HuH-7.5 (cell line): ENCODE measurements at places on chromosomes 3 and 15.

GRCh38 chr3:48696601-48697000, 10.9 kb upstream of the NCKIPSD start:
- peak; percentile 3 for DNase-seq

DNA sequence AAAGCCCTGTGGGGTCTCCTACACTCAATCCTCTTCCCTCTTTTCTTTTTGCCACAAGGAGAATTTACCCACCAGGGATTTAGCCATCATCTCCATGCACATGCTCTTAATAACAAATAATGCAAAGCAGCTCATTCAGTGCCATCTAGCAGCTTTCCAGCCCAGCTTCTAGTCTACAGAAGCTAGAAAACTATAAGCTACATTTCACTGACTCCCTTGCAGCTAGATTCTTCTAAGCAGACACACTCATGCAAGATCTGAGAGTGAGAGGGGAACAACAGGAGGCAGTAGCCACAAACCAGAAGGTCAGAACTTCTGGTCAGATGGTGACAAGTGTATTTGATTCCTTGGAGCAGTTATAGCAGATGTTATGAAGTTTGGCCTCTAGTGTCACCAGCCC, 25.5 kb downstream of the OSBPL10 start:
- DNase-seq = no peak

DNA sequence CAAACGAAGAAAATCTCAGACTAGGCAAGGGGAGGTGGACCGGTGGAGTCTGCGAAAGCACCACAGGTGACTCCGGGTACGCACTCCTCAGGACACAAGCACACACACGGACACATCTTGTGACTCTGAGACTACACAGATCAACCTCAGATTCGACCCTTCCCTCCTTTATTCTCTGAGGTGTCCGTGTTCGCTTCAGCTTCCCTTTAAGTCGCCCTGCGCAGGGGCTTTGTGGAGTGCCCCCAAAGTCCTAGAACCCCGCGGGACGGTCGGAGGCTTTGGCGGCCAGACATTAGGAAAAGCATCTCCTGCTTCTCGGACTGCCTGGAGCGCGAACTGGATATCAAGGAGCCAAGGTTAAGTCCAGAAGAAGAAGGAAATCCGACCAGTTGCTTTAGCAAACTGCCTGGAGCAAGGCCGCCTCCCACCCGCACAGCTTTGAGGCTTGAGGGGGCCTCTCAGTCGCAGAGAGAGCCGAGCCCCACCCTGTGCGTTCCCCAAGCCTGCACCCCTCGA, 730 bp downstream of the DGKG start:
- DNase-seq = no peak

GRCh38 chr3:183285828-183286457, 32.9 kb downstream of the B3GNT5 start:
- peak; percentile 22 for DNase-seq

- DNase-seq = no peak
Observed at GRCh38 chr15:95872366-95872771, 458.1 kb upstream of the NR2F2 start.

DNA sequence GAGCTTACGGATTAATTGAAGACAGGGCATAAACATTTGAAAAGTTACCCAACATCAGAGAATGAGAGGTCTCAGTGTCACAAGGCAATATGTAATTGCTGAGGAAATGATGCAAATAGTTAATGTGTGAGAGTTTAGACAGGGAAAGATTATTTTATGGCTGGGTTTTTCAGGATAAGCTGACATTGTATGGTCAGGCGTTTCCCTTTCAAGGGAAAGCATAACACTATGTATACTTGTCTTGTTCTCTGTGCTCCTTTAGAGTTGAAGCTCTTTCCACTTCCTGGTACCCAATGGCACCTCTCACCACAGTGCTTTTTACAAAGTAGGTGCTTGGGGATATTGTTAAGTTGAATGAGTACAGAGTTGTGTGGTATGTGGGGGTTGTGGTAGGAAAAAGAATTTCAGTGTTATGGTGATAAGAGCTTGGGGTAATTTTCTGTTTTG, 19.9 kb downstream of the IQGAP1 start:
- no peak for DNase-seq

DNA sequence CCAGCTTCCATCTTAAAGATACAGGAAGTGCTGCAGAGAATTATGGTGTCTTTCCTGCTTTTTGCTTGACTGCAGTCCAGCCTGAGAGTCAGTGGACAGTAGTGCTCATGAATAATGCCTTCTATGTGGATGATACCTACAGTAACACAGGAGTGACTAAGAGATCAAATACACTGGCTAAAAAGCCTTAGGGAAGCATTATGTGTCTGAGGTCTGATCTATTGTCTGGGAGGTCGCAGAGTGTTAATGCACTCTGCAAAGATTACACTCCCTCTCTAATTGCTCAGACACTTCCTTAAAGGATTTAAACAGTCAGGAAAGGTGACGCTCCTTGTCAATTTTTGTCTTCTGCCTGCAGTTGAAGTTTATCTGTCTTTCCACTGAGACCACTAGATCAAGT, 183.6 kb downstream of the MCTP2 start:
- no peak for DNase-seq

DNA sequence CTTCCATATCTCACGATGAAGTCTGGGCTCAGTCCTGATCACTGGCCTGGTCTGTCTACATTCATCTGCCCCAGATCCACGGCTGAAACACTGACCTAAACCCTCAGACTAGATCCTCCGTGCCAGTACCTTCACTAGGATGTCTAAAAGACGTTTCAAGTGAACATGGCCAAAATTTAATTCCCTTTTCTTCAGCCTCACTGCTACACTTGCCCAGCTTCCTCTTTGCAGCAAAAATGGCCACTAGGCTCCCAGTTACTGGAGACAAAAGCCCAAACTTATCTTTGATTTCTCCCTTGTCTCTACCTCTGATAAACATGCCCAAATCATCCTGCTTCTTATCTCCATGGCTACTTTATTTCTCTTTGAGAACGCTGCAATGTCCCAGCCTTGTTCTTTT, 1.7 kb downstream of the RASSF1 start:
- no peak for DNase-seq

DNA sequence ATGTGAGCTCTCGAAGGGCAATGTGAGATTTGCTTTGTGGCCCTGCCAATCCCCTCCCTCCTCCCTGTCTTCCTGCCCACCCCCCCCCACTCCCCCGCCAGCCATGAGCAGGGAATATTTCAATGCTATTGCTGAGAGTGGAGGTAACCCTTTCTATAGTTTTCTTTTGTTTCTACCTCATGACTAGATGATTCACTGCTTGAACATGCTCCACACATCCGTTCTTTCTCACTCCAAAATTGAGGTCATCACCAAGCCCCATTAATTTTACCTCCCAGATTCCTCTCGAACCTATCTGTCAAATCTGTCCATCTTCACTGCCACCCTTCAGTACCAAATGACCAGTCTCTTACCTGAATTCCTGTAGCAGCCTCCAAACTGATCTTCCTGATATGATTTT, 12.2 kb downstream of the ZNF774 start:
- no peak for DNase-seq

DNA sequence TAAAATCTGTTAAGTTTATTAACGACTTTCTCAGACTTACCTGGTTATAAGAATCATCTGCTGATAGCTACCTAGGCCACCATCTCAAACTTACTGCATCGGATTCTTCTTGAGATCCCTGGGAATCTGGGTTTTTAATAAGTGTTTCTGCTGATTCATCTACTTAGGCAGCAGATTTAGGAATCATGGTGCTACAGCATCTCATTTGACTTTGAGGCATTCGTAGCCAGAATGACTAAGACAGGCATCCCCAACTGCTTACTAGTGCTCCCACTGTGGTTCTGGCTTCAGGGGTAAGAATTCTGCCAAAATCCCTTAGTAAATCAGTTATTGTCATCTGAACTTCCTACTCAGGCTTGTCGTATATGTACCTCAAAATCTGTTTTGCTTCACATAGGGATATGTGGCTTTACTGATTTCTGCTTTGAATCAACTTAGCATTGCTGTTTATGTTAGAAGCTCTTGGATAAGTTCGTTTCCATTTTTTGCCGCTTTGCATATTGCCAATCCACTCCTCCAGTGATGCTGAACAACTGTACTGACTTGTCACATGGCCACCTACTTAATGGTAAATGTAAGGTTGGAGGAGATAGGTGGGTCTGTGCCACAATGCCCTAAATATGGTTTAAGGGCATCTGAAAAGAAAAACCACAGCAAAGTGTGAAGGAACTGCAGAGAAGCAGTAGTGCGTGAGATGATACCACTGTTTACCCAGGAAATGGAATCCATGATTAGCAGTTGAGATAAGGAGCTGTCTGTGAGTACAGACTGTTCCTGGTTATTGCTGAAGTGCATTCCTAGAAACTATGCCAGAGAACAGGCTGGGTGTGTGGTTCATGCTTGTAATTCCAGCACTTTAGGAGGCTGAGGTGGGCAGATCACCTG, 60.3 kb downstream of the MAP6D1 start:
- no peak for DNase-seq

GRCh38 chr3:161393310-161393709, 22.0 kb upstream of the SPTSSB start:
- no peak for DNase-seq

DNA sequence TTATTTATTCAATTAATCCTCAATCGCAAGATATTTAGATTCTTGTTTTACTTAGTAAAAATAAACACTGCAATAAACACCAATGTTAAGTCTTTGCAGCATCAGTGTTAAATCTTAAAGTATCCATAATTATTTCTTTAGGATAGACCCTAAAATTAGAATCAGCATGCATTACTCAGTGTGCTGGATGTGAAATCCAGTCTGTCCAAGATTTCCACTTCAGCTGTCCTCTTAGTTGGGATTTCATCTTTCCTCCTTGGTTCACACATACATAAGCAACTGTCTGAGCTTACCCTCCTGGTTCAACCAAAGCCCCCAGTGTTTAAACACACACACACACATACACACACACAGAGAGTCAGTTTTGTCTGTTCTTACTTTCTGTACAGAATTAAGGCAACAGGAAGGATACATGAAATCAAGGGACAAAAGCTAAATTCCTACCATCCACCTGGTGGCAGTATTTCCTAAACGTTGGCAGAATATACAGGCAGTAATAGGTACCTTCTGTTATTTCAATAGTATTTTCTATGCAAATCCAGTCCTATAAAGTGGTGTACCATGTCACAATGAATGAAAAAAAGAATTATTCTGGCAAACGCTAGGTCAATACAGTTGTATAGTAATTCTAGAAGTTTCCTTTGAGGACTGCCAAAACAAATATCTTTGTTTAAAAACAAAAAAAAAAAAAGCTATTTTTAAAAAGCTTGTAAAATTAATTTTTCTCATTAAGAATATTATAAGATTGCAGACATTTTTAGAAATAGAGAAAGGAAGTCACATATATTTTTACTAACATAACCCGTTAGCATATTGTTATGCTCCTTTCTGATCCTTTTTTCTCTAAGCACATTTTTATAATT, 27.3 kb upstream of the DMXL2 start:
- peak; percentile 42 for DNase-seq

GRCh38 chr3:184914628-184915027, 102.7 kb downstream of the VPS8 start:
- DNase-seq = no peak

- DNase-seq = no peak
Observed at GRCh38 chr15:88023914-88024313, 232.6 kb downstream of the NTRK3 start.

DNA sequence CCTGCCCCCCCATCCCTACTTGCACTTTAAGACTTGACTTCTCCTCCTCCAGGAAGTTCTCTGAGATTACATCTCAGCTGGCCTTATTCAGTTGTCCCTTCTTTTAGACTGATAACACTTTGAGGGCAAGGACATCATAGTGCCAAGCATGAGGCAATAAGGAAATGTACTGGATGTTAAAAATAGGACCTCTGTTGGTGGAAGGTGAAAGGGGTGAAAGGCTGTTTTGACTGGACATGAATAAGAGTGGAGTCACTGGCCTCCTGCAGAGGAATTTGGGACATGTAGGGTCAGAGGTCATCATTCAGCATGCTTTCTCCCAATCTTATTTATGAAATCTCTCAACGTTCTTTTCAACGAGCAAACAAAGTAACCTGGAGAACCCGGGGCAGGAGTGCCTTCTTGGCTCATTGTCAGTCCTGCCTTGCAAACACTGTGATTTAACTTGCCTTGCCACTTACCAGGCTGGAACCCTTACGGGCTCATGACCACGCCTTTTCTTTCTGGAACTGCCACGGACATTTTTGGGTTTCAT, 38.6 kb downstream of the TRIM71 start:
- DNase-seq = no peak

DNA sequence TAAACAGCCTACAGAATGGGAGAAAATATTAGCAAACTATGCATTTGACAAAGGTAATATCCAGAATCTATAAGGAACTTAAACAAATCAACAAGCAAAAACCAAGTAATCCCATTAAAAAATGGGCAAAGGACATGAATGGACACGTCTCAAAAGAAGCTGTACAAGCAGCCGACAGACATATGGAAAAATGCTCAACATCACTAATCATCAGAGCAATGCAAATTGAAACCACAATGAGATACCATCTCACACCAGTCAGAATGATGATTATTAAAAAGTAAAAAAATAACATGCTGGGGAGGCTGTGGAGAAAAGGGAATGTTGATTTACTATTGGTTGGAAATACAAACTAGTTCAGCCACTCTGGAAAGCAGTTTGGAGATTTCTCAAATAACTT, 30.7 kb upstream of the PPM1L start:
- no peak for DNase-seq

DNA sequence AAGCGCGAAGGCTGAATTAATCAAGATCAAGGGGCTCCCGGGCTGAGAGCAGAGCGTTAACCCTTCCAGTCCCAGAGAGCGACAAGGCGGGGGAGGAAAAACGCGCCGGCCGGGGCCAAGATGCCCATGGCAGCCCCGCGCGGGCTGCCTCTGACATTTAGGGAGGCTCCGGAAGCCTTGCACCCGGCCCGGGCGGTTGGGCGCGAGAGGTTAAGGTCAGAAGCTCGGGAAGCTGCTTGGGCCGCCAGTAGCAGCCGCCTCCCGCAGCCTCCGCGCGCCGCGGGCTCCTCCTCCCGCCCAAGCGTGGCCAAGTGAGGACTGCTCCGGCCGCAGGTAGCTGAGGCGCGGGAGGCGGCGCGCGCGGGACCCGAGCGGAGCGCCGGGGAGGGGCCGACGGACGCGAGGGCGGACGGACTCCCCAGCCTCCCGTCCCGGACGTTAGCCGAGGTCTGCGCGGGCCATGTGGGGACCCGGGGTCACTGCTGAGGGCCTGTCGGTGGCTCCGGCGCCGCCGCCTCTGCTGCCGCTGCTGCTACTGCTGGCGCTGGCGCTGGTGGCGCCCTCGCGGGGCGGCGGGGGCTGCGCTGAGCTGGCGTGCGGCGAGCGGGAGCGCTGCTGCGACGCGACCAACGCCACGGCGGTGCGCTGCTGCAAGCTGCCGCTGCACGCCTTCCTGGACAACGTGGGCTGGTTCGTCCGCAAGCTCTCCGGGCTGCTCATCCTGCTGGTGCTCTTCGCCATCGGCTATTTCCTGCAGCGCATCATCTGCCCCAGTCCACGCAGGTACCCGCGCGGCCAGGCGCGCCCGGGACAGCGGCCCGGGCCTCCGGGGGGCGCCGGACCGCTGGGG, at the start of gene C3orf80:
Gene C3orf80 (plus strand): TSS at position 247 of the 850 bp plus-strand sequence. CDS start 214 bp downstream, at position 461.
- DNase-seq = peak; percentile 45

GRCh38 chr3:186213946-186214345, 105.1 kb upstream of the ETV5 start:
- DNase-seq = no peak

- DNase-seq = no peak
Observed at GRCh38 chr3:186967686-186968085, 37.4 kb downstream of the ST6GAL1 start.

- DNase-seq = no peak
Observed at GRCh38 chr3:176992565-176992964, 204.7 kb downstream of the TBL1XR1 start.
